ENCODE measurements at places on chromosomes 2 and 18.

DNA sequence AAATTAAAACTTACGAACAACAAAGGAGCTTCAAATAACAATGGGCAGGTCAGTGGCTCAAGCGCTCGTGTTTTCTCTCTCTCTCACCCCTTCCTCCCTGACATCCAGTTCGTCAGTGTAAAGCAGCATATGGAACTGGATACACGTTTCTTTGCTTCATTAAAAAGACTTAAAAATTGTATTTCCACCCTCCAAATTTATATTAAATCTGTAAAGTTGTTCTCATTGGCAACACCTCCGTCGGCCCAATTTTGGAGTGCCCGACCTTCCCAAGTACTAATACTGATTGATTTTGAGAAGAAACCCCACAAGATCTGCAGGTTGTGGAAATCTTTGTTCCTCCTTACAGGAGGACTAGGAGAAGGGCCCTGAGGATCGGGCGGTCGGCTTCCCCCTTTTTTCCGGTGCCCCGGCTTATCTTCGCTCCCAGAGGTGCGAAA, 2.2 kb downstream of the TBR1 start:
- DNase-seq = no peak

DNA sequence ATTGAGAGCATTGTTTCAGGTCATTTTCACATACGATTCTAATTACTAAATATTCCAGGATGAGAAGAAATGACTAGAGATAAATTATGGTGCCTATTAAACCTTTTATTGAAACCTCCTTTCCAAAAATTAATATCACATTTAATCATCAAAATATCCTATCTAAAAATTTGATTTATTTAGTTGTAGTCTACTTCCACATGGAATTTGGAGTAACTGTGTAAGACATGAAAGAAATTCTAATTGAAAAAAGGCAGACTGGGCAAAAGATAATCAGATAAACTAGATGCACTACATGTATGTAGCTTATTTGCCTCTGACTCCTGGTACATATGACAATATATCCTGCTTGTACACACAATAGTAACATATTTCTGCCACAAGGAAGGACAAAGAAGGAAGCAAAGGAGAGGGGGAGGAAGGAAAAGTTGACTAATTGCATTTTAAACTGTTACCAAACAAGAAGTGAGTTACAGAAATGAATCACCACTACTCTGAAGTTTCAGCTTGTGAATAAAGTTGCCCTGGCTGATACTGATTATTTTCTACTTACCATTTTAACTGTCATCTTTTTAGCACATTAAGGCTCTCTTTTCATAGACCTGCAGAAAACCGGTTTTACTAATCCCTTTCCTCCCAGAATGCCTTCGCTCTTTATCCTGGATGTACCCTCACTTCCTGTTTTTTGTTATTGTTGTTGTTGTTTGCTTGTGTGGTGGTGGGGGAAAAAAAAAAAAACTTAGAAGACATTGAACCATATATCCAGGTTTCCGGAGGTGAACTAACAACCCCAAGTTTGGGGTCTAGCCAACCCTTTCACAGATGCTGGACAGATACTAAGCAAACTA, 28.4 kb downstream of the NRXN1 start:
- no peak for DNase-seq

- DNase-seq = no peak
These were observed 434.7 kb downstream of the EPHA4 start for GRCh38 chr2:221137385-221137784.

- DNase-seq = no peak
These were observed 172.7 kb upstream of the FHL2 start for GRCh38 chr2:105571445-105571987.

DNA sequence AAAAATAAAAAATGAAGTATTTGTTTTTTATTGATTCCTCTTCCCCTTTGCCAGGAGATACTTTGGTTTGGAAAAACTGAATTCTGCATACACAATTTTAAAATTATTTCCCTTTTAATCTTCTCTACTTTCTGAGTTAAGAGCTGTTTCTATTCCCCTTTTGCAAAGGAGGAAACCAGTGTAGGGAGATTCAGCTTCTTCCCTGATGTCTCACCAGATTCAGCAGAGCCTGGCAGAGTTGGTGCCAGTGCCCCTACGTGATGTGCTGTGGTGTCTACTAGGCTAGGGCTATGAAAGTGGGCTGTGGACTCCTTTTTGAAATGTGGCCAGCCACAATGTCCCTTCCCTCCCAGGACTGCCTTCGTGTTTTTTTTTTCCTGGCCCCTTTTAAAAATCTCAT, 2.4 kb downstream of the RPE start:
- no peak for DNase-seq

DNA sequence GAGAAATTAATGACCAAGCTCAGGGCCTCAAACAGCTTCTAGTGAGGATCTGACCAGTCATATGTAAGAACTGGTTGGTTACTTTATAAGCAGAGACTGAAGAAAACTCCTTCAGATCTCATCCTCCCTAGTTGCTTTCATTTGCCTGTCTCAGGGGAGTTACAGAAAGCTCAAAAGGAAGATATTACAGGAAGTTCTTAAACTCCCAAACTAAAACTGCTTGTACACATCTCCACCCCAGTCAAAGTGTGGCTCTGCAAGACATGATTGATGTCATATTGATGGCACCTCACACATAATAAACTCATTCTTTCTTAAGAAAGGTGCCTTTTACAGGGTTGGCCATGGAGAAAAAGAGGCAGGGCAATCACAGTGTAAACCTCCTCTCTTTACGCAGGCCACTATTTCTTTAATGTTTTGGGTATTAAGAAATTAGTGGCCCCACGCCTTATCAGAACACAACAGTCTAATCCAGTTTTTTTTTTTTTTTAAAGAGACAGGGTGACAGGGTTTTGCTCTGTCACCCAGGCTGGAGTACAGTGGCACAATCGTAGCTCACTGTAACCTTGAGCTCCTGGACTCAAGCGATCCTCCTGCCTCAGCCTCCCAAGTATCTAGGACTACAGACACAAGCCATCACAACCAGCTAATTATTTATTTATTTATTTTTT, 62.6 kb upstream of the STK17B start:
- no peak for DNase-seq

DNA sequence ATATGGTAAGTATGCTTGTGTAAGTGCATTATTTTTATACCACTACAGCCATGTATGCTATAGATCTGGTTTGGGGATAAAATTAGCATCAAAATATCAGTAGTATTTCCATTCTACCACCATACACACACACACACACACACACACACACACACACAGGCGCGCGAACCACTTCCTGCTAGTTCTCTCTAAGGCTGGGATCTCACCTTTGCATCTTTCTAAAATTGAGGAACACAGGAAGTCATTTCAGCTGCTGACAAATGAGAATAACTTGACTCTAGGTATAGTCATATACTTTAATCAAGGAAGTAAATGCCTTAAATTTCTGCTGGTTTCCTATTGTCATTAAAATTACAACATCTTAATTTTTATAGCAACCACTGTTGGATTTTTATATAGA, 72.5 kb downstream of the RBM43 start:
- DNase-seq = no peak

GRCh38 chr18:44686156-44686555, 5.5 kb downstream of the SETBP1 start:
- no peak for DNase-seq

DNA sequence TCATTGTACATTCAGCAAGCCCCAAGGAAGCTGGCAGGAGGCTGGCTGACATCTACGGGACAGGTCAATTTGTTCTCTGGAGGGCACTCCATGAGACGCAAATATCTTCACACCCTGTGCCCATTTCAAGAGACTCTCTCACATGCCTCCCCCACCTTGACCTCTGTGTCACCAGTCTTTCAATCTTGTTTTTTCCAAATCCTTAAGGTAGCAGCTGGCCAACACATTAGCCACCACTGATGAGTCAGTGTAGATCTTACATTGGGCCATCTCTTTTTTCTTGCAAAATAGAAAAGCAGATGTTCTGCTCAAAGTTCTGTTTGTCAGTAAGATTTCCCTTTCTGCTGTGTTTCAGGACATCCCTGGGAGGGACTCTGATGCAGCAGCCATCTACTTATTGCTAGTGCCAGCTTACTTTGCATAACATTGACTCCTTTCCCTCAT, 1.7 kb upstream of the DPP4 start:
- no peak for DNase-seq

DNA sequence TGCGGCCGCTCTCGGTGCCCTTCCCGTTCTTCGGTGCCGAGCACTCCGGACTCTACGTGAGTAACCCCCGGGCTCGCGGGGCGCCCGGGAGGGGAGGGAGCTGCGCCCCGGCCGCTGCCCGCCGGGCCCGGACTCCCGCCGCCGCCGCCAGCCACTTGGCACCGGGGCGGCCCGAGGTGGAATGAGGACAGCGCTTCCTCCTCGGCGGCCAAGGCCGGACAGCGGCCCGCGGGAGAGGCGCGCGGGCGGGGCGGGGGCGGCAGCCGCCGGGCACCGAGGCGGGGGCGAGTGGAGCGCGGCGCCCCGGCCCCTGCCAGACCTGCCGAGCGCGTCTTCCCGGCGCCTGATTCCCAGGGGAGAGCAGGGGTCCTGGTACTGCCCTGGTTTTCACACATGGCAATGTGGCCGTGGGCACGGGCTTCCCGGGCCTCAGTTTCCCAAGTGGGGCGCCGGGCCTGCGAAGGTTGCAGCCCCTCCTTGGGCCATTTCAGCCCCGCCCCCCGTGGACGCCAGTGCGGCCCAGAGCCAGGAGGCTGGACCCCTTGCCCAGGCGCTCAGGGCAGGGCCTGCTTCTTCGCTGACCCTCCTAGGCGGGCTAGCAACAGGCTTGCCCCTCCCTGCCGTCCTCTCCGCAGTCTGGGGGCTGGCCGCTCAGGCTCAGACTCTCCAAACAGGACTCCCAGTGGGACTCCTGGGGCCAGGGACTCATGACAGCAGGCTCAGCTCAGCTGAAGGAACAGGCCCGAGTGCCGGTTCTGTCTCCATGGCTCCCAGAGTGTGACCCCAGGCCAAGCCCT, 775 bp downstream of the SNED1 start:
- DNase-seq = peak; percentile 58

DNA sequence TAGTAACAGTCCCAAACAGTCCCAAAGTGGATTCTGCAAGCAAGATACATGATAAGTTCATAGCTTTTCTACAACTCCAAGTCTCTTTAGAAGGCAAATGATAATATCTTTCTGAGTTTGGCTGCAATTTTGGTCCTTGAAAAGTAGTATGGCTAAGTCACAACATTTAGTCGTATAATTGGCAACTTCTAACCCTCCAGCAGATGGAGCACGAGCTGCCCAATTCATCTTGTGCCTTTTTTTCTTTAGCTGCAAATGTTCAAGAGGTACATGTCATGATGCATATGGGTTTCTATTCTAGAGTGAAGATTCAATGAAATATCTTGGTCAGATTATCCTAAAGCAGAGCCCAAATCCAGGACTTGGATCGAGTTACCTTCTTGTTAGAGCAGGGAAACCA, 127.0 kb upstream of the KLHL14 start:
- DNase-seq = no peak

GRCh38 chr2:41483982-41484857, 563.6 kb upstream of the PKDCC start:
- no peak for DNase-seq

GRCh38 chr2:72996117-72996502, 75.4 kb downstream of the SFXN5 start:
- no peak for DNase-seq

DNA sequence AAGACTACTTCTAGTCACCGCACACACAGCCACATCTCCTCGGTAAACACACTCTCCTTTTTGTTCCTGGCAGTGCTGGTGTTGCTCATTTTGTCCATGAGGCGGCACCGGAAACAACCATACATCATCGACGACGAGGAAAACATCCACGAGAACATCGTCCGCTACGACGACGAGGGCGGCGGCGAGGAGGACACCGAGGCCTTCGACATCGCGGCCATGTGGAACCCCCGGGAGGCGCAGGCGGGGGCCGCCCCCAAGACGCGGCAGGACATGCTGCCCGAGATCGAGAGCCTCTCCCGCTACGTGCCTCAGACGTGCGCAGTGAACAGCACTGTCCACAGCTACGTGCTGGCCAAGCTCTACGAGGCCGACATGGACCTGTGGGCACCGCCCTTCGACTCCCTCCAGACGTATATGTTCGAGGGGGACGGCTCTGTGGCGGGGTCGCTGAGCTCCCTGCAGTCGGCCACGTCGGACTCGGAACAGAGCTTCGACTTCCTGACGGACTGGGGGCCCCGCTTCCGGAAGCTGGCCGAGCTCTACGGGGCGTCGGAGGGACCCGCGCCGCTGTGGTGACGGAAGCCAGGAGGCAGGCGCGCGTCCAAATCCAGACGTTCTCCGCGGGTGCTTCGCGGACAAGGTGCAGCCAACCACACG, 221.0 kb downstream of the CDH20 start:
- DNase-seq = no peak

GRCh38 chr2:170917219-170917913, 11.7 kb upstream of the GORASP2 start:
- no peak for DNase-seq

DNA sequence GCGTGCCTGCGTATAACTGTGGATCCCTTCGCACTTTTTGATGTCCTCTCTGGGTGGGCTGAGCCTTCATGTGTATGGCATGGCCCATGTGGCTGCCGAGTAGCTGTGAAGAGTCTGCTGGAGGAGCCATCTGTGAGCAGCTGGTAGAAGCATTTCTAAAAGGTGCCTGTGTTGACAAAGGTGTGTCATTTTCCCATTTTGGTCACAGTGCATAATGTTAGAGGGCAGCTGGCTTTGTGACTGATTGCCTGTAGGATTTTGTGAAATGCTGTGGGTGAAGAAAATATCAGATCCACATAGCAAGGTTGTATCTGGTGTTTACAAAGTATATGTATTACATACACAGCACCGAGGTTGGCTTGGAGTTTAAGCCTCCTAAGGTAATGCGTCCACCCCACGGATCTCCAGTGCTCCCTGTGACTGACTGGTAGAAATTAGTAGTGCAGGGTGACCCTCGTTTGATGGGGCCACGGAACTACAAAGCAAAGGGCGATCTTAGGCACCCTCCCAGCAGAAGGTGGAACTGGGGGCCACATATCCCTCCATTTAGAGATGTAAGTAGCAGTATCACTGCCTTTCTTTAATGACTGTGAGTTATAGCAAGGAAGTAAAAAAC, 16.5 kb downstream of the GATA6 start:
- DNase-seq = no peak

DNA sequence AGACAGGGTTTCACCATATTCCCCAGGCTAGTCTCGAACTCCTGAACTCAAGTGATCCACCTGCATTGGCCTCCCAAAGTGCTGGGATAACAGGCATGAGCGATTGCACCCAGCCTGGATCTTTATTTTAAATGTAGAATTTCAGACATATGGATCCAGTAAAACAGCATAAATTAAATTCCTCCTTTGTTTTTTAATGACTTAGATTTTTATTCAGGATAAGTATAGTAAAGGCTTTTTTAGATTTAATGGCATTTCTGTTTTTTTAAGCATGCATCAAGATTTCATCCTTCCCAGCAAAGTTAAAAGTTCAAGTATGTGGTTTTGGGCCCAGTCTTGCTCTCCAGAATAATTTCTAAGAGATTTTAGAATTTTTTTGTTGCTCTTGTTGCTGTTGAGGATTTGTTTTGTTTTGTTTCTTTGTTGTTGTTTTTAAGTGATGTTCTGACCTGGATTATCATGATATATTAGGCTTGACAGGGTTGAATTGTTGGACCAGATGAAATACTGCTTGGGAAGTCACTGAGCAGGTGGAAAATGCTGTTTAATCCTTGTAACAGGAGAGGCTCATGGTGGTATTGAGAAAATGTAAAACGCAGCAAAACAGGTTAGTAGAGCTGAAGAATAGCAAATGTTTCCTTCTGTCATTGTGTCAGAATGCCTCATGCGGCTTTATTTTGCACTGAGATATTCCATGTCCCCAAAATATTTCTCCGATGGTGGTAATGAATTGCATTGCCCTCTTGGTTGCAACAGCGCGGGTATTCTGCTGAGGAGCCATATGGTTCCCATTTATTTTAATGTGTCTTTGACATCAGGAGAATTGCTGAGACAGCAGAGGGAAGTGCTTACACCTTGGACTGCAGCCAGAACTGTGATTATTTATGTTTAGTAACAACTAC, 147.9 kb downstream of the GALNT3 start:
- DNase-seq = no peak
